ENCODE measurements at places on chromosomes 12 and 14.

DNA sequence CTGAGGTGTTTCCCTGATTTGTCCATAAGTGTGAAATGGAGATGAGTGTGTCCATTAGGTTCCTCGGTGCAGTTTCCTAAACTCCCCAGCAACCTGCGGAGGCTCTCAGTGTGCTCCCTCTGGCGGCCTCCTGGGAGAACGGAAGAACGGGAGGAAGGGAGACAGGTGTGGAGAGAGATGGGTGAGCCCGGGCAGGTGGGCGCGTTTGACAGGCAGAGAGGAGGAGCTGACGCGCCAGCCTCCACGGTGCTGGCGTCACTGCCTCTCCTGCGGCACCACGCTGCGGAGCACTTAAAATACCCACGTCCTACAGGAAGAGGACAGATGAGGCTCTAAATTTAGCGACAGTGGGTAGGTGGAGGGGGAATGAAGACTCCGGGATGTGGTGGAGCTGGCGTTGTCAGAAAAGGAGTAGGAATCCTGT lies 26.8 kb upstream of the PEX5 start:
- DNase-seq: peak; percentile 91

- no peak for DNase-seq
Measured at GRCh38 chr12:117000316-117000715, 89.6 kb downstream of the FBXW8 start.

- DNase-seq: no peak
Measured at GRCh38 chr14:61510736-61511557, 184.4 kb upstream of the HIF1A start.

DNA sequence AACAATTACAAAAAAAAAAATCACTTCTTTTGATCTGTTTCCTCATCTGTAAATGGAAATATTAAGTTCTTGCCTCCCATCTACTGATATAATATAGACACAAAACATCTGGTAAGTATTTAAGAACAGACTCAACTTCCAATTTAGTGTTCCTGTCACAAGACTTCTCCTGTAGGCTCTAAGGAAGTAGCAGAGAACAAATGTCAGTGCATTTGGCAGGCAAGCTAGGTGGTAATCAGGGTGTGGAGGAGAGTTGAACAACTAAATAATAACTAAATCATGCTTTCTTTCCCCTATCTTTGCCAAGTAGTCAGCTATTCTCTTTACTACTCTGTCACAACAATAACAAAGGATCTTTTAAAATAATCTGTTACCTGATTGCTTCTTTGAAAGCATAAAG lies 22.1 kb downstream of the BAZ1A start:
- no peak for DNase-seq

DNA sequence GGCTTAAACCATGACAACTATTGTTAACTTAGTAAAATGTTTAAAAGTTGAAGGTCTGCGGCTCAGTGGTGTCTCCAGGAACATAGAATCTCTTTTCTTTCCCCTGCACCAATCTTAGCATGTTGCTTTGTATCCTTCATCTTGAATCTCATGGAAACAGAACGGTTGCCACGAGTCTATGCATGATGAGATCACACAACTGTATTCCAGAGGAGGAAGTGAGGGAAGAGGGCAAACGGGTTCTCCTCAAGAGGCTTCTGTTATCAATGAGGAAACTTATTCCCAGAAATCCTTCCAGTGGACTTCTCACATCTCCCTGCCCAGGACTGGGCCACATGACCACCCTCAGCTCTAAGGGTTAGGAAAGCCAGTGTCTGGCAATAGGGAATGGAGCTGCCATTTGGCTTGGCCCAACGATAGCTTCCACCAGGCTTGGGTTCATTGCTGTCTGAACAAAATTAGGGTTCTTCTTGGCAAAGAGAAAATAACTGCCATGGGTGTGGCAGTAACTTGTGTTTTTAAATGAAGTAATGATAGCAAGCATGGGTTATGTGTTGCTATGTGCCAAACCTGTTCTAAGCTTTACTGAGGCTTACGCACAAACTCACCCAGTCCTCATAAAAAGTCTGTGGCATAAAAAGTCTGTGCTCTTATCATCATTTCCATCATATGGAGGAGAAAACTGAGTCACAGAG lies 17.4 kb downstream of the PLXNC1 start:
- no peak for DNase-seq

- DNase-seq: no peak
Measured at GRCh38 chr14:100967930-100968329, 64.4 kb upstream of the RTL1 start.

DNA sequence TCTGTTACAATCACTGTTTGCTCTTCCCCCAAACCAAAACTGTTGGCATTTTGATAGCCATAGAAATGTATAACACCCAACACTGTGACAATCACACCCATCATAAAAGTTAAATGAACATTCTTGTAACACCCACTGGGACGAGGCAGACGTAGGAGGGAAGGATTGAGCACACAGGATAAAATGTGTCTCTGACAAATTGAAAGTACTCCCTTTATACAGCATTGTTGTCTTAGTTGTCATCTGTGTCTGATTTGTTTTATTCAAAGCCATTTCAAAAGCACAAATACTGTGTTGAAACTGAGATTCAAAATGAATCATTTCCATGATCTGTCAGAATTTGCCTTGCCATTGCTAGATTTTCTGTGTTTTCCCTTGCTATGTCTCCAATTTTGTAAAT lies 436.3 kb downstream of the TMTC2 start:
- no peak for DNase-seq

- DNase-seq: no peak
Measured at GRCh38 chr12:6662602-6662905, 365 bp downstream of the ING4 start.

DNA sequence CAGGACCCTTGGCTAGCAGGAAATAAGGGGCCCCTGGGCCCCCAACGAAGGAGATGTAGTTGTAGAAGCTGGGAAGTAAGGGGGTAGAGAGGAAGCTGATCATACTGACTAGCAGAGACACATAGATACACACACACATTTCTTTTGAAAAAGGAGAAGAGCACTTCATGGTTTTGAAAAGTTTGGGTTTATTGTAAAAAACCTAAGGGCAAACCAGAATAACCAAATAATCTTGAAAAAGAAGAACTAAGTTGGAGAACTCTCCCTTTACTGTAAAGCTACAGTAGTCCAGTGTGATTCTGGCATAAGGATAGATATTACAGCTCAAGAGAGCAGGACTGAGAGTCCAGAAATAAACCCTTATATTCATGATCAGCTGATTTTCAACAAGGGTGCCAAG lies 5.8 kb upstream of the HCAR3 start:
- no peak for DNase-seq

- DNase-seq: no peak
Measured at GRCh38 chr14:99672506-99673304, 11.4 kb upstream of the CYP46A1 start.

- DNase-seq: no peak
Measured at GRCh38 chr12:82730953-82731459, 44.3 kb downstream of the TMTC2 start.

DNA sequence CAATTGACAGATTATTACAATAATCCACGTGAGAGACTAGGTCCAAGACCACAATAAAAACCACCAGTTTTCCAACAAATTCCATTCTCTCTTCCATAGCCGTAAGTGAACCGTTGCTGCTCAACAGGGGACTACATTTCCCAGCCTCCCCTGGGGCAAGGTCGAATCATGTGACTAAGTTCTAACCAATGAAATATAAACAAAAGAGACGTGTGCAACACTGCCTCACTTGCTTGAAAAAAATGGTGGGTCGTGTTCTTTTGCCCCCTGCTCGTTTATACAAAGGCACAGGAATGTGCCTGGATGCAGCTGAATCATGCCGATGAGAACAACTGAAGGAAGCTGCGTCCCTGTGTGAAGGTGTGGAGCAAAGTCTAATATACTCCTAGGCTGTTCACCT lies 51.1 kb downstream of the HSPB8 start:
- no peak for DNase-seq

- no peak for DNase-seq
Measured at GRCh38 chr12:101051901-101052550, 158.0 kb downstream of the SLC5A8 start.

GRCh38 chr12:64099397-64099796 lies 122.7 kb downstream of the KICS2 start:
- no peak for DNase-seq

GRCh38 chr12:87332987-87333726 lies 696.0 kb downstream of the C12orf50 start:
- DNase-seq: peak; percentile 23

DNA sequence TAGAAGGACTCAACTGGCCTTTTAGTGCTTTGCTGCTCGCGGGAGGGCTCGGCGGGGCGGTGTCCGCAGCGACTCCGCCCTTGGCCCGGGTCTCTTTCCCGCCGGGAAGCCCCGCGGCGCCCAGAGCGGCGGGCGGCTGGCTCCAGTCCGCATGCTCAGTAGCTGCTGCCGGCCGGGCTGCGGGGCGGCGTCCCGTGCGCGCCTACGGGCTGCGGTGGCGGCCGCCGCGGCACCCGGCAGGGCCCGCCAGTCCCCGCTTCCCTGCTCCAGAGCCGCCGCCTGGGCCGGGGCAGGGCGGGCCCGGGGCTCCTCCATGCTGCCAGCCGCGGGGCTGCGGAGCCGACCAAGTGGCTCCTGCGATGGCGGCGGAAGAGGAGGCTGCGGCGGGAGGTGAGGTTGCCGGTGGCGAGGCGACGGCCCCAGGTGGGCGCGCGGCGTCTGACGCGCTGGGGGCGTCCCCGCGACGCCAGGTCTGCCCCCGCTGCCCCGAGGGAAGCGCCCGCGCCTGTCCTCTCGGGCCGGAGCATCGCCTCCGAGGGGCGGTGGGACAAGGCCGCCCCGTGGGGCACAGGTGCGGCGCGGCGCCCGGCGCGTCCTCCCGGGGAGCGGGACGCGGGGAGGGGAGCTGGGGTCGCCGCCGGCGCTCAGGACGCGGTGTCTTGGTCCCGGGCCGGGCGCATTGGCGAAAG lies at the start of gene BMAL2:
Gene BMAL2 (plus strand): TSS at position 123 of the 689 bp plus-strand sequence. CDS start 237 bp downstream, at position 360.
- peak; percentile 91 for DNase-seq

DNA sequence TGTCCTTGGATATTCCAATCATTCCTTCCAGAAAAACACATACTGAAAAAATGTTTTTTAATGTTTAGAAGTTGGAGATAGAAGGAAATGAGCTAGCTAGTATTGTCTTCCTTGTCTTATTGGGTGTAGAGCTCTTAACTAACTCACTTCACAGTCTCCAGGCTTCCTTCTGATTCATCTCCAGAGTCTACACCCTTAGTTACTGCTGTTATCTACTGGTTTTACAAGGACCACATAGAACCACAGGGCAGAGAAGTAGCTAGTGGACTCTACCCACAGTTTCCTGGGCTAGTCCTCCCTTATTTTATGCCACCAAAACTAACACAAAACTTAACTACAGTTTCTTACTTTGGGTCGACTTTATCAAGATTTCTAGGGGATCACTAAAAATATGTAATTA lies 31.0 kb upstream of the DHRS4 start:
- DNase-seq: no peak

GRCh38 chr14:86938320-86938719 lies 1054.7 kb downstream of the GALC start:
- no peak for DNase-seq

GRCh38 chr14:101505236-101505970 lies 55.9 kb upstream of the DIO3 start:
- DNase-seq: no peak

- no peak for DNase-seq
Measured at GRCh38 chr12:4137441-4137840, 136.1 kb upstream of the CCND2 start.

- DNase-seq: no peak
Measured at GRCh38 chr14:73014105-73014504, 12.8 kb downstream of the ZFYVE1 start.

GRCh38 chr14:89332031-89332430 lies 85.0 kb downstream of the FOXN3 start:
- DNase-seq: no peak

GRCh38 chr14:75877292-75877691 lies 104.5 kb downstream of the TGFB3 start:
- no peak for DNase-seq

- DNase-seq: no peak
Measured at GRCh38 chr14:22658946-22659345, 14.8 kb upstream of the OR6J1 start.

GRCh38 chr14:35073486-35073885 lies 27.4 kb downstream of the FAM177A1 start:
- DNase-seq: no peak

DNA sequence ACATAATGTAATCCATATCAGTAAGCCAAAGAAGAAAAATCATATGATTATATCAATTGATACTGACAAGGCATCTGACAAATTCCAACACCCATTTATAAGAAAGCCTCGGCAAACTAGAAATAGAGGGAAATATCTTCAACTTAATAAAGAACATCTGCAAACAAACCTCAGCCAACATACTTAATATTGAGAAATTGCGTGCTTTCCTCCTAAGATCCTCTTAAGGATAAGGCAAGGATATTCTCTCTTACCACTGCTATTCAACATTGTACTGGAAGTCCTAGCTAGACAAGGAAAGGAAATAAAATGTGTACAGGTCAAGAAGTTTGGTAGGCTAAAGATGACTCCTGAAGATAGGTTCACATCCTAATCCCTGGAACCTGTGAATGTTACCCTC lies 115.9 kb downstream of the DERA start:
- DNase-seq: no peak
